ENCODE measurements at places on chromosomes 7 and 10.
A peak's percentile ranks its signal among the peaks of the same experiment; 100 is the strongest.

DNA sequence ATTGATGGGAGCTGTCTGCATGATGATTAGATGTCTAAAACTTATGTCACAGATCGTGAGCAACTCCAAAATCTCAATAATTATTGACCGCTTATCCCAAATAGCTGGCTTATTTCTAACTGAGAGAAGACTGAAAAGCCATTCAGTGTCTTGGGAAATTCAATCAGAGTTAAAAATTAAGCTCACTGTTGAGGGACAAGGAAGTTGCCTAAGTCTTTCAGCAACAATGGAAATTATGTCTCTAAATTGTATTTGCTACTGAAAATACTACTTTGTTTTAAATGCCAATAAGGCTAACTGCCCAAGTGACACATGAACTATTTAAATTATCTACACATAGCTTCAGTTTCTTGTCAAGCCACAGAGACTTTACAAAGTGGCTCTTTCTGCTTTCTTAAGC is 107.9 kb upstream of the FAM171A1 start:
- DNase-seq, result no peak

GRCh38 chr10:22005763-22006162 is 2.2 kb upstream of the DNAJC1 start:
- DNase-seq, result no peak

DNA sequence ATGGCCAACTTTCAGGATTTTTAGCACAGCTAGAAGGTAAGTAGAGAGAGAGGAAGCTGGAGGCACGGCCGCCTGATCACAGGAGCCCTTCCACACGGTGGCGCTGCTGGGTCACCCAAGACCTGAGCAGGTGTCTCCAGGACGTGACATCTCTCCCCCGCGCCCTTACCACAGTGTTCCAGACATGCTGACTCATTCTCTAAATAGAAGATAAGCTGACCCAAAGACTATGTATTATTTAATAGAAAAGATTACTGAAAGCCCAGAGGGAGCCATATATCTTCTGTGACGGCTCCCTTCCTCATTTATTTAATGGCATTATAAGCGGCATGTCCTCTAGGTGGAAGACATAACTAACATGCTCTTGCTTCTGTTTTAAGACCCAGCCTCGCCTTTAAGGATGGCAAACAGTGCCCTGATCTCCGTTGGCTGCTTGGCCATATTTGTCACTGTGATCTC is 26.0 kb upstream of the MALSU1 start:
- DNase-seq, result peak; percentile 82

GRCh38 chr10:1498746-1499358 is 238.5 kb downstream of the ADARB2 start:
- DNase-seq, result no peak

GRCh38 chr10:24351961-24352360 is 143.0 kb downstream of the KIAA1217 start:
- DNase-seq, result no peak

GRCh38 chr7:128783143-128783861 is 7.7 kb upstream of the OPN1SW start:
- DNase-seq, result no peak

DNA sequence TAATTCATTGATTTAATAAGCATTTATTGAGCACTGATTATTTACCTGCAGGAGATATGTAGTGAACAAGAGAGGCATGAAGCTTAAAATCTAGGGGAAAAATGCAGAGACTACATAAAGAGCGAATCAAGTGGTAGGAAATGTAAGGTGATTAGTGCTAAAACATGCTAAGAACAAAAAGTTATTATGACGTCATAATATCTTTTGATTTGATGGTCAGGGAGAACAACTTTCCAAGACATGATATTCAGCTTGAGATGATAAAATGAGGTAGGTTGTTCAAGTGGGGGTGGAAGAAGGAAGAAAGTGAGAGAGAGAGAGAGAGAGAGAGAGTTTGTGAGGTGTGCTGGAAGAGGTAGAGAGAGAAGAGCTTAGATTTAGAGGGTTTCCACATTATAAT is 317.7 kb downstream of the NRG3 start:
- DNase-seq, result no peak

- no peak for DNase-seq
These were observed 514 bp downstream of the RADIL start for GRCh38 chr7:4883033-4883371.

GRCh38 chr7:131027287-131027773 is 293.3 kb upstream of the KLF14 start:
- no peak for DNase-seq

- DNase-seq, result no peak
These were observed 1.1 kb upstream of the ASB10 start for GRCh38 chr7:151188252-151188542.

DNA sequence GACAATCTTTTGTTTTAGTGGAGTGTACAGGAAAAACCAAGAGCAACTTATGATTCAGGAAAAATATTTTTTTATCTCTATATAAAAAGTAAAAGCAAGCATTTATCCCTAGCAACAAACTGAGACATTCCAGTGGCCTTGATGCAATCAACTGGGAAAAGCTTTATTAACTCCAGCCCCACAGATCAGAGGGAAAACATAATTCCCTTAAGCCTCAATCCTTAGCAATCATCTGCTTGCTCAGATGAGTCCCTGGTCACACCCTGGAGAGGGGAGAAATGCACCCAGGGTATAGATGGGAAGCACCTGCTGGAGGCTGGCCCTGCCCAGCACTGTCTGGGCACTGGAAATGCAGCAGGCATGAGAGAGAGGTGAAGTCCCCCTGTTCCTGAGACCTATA is 636.6 kb downstream of the TNS3 start:
- no peak for DNase-seq

GRCh38 chr10:62068464-62068863 is 167.0 kb downstream of the ARID5B start:
- DNase-seq, result no peak

DNA sequence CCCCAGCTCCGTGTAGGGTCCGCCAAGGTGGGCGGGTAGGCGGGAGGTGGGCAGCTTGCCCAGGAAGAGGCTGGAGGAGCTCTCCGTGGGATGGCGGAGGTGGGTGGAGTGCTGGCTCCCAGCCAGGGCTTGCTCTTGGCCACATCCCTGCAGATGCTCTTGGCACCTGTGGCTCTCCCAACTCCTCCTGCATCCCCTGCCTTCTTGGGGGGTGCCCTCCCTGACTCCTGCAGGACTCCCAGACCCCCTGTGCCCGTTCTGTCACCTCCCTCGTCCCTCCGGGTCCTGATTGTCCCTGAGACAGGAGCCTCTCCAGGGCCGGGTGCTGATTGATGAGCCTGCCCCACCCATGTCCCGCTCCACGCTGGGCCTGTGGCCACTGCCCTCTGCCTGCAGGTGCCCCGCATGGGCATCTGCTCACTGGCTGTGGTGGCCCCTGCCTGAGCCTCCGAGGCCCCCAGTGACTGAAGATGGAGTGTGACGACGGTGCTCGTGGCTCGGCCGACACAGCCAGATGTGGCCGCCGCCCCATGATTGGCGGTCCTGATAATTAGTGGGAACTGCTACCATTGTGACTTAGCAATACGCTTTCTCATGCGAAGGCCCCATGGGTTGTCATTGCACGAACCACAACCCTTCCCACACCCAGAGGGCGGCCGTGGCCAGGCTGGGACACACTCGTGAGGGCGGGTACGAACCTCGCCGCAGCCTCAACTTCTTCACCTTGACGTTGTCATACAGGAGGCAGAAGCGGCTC is 23.6 kb downstream of the CFAP46 start:
- no peak for DNase-seq

DNA sequence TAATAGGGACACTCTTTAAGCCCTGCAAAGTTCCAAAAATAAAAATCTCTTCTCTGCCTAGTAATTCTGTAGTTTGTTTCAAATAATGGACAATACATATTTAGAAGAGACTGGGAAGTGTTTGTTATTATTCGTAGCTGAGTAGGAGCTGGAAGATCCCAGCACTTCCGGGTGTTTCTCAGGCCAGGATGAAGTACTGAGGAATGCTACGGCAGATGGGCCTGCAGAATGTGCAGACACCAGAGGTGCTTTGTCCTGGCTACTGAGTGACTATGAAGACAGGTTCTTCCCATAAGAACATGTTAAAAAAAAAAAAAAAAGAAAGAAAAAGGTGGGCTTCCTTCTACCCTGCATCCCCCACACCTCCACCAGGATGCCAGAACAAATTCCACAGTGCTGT is 36.1 kb downstream of the ETV1 start:
- no peak for DNase-seq

- no peak for DNase-seq
These were observed 25.0 kb downstream of the ADARB2 start for GRCh38 chr10:1712314-1712713.

- no peak for DNase-seq
These were observed 22.9 kb upstream of the ELFN1 start for GRCh38 chr7:1646957-1647891.

GRCh38 chr10:90075995-90076394 is 374.6 kb downstream of the KIF20B start:
- DNase-seq, result no peak

DNA sequence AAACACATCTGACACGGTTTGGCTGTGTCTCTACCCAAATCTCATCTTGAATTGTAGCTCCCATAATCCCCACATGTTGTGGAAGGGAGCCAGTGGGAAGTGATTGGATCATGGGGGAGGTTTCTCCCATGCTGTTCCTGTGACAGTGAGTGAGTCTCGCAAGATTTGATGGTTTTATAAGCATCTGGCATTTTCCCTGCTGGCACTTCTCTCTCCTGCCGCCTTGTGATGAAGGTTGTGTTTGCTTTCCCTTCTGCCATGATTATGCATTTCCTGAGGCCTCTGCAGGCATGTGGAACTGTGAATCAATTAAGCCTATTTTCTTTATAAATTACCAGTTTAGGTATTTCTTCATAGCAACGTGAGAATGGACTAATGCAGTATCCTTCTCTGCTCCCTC is 5.9 kb upstream of the HTR5A start:
- DNase-seq, result no peak

DNA sequence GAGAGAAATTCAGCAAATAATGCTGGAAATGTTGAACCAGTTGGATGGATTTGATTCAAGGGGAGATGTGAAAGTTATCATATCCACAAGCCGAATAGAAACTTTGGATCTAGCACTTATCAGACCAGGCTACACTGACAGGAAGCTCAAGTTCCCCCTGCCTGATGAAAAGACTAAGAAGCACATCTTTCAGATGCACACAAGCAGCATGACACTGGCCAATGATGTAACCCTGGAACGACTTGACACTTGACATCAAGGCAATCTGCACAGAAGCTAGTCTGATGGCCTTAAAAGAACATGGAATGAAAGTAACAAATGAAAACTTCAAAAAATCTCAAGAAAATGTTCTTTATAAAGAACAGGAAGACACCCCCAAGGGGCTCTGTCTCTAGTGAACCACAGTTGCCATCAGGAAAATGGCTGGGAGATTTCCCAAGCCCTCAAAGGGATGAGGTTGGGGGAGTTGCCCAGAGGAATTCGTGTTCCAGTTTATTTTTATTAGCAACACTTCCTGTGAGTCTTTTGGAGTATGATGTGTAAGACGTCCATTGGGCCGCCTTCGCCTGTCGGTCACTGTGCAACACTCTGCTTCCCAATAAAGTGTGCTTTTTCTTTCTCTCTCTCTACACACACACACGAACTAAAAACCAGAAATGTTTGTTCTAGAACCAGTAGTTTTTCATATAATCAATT is 200.0 kb downstream of the HIBADH start:
- no peak for DNase-seq

DNA sequence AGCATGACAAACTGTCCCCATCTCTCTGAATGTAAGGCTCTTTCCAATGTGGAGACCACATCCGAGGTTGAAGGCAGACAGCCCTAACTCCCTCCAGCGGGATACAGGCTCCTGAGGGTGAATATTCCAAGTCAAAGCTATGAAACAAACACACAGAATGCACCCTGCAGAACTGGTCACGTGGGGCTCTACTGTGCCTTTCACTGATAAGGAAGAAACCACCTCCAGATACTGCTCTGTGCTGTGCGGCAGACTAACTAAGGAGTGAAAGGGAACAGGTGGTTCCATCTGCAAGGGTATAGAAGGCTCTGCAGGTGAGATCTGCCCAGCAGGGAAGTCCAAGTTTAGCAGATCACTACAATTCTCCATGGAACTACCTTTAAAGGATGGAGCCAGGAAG is 534.4 kb downstream of the KCNMA1 start:
- no peak for DNase-seq

DNA sequence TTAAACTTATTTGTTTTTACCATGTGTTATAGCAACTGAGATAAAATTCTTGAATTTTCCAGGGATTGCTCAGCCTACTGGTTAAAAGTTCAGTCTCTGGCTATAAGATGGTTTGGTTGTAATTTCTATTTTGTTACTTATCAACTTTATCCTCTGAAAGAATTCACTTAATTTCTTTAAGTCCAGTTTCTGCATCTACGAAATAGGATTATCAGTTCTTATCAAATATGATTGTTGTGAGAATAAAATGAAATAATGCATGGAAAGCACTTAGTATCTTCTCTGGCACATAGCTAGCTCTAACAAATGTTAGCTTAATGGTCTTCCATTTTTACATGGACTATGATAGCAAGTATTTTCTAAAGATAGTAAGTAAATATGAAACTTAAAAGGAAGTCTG is 53.3 kb downstream of the SEMA3D start:
- DNase-seq, result no peak

- no peak for DNase-seq
These were observed 58.4 kb downstream of the NRF1 start for GRCh38 chr7:129669901-129670300.

DNA sequence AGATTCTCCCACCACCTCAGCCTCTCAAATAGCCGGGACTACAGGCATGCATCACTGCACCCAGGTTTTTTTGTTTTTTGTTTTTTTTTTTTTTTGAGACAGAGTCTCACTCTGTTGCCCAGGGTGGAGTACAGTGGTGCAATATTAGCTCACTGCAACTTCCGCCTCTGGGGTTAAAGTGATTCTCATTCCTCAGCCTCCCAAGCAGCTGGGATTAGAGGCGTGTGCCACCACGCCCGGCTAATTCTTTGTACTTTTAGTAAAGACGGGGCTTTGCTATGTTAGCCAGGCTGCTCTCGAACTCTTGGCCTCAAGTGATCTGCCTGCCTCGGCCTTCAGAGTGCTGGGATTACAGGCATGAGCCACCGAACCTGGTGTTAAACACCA is 107.5 kb upstream of the KIF5B start:
- DNase-seq, result no peak

DNA sequence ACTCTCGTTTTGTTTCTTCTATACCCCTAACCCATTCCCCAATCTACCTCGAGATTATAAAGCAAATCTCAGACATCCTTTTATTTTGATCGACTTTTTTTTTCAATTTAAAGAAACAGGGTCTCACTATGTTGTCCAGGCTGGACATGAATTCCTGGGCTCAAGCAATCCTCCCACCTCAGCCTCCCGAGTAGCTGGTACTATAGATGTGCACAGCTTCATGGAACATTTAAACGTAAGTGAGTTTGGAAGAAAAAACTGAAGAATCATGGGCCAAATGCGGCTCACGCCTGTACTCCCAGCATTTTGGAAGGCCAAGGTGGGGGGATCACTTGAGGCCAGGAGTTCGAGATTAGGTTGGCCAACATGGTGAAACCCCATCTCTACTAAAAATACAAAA is 96.0 kb downstream of the UPF2 start:
- DNase-seq, result no peak

GRCh38 chr7:11170863-11171568 is 197.3 kb downstream of the PHF14 start:
- no peak for DNase-seq
